ENCODE measurements at places on chromosomes 13 and 19.

GRCh38 chr19:12495002-12495802 lies 10.6 kb upstream of the ZNF709 start:
- peak; percentile 93 for DNase-seq

- DNase-seq = no peak
These were observed 119.2 kb downstream of the FRY start for GRCh38 chr13:32150794-32151193.

DNA sequence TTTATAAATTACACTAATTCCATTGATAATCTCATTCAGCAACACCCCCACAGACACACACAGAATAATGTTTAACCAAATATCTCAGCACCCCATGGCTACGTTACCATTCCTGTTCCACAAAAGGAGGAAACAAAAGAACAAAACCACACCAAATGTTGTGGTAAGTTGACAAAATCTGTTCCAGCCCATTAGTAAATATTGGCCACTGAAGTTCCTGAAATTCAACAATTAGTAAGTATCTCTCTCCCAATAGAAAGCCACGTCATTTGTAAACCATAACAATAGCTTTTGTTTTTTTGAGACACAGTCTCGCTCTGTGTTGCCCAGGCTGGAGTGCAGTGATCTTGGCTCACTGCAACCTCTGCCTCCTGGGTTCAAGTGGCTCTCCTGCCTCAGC lies 2.3 kb upstream of the FCAR start:
- DNase-seq = no peak

DNA sequence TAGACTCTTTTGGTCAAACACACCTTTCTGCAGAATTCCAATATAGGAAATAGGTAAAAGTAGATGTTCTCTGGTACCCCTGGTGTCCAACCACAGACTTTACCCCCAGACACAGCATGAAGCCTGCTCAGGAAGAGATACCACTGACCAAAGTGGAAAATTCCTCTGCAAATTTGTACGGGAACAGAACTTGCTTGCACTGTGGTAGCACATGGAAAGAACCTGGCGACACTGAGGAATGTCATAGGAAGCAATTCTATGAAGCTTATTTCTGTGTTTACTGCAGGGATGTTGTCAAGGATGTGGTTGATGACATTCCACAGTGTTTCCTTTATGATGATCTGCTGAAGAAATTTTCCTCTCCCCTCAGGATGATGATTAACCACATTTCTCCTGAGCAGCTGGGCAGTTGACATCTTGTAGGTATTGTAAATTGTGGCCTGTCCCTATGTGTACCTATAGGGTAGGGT lies 48.9 kb upstream of the TNFSF11 start:
- DNase-seq = peak; percentile 40

DNA sequence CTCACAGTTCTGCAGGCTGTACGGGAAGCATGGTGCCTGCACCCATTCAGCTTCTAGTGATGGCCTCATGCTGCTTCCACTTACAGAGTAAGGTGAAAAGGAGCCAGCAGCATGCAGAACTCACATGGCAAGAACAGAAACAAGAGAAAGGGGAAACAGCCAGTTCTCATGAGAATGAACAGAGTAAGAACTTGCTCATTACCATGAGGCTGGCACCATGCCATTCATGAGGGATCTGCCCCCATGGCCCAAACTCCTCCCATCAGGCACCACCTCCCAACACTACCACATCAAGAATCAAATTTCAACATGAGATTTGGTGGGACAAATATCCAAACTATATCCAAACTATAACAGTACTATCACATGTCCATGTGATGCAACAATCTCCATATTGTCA lies 72.1 kb downstream of the KATNAL1 start:
- DNase-seq = no peak

DNA sequence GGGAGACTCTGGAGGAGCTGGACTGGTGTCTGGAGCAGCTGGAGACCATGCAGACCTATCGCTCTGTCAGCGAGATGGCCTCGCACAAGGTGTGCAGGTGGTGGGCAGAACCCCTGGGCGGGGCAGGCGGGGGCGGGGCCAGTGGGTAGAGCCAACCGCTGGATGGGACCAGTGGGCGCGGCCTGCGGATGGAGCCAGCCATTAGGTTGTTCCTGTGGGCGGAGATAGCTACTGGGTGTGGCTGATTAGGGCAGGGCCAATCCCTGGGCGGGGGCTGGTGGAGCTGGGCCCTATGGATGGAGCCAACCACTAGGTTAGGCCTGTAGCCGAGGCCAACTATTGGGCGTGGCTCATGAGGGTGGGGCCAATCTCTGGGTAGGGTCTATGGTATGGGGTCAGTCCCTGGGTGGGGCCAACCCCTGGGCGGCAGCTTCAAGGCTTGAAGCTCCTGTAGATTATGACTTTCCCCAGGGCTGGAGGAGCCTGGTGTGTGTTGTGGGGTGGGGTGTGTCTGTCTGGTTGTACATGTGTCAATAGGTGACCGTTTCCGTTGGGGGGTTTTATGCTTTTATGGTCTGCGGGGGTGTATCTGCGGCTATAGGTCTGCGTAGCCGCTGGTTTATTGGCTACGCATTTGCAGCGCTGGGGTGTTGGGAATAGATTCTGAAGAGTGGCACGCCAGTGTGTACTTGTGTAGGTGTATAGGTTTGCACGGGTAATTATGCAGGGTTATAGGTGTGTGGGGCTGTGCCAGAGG lies 30.7 kb downstream of the PDE4A start:
- no peak for DNase-seq

DNA sequence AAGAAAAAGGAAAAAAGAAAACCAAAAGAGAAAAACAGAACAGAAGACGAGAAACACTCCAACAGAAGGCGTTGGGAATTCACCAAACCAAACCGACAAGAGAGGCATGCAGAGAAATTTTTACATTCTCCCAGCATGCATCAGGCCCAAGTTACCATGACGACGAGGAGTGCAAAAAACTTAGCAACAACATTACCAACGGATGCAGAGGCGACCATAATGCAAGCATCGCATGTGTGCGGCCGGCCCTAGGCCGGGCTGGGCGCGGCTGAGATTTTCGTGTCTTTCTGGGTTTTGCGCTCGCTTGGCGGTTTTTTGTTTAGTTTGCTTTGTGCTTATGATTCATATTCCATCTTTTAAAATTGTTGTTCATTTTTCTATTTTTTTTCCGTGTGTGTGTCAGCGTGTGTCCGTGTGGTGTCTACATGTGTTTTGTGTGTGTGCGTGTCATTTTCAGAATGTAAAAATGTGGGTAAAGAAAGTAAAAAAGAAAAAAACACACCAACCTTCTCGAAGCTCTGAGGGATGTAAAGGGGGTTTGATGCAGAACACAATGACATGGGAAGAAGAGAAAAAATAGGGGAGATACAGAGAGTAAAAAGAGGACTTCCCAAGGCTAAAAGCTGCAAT lies 84.9 kb downstream of the PTPRS start:
- DNase-seq = no peak

- no peak for DNase-seq
These were observed 1195.0 kb downstream of the SLITRK5 start for GRCh38 chr13:88866195-88866594.

All from EL (cell line).